Heart left ventricle (tissue), 16 donors: ENCODE measurements at places on chromosomes 7 and 10. TPM values are rescaled to one million over a fixed set of nuclear protein-coding genes. Genes with fewer than 3 reads are reported as not detected.

Gene ZNF32
- total RNA-seq: 42.4 TPM

DNA sequence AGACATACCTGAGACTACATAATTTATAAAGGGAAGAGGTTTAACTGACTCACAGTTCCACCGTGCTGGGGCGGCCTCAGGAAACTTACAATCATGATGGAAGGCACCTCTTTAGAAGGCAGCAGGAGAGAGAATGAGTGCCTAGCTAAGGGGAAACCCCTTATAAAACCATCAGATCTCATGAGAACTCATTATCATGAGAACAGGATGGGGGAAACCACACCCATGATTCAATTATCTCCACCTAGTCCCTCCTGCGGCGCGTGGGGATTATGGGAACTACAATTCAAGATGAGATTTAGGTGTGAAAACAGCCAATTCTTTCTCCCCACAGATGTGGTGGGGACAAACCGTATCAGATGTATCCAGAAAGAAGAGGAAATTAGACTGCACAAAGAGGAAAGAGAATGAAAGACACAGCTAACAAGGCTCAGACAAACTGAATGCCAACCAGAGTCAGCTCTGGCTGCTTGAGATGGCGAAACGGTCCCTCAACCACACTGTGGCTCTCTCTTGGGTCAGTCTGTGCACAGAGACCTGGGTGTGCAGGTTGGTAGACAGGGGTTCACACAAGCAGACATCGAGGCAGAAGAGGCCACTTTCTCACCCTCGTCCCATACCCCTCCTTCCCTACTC, 375.6 kb downstream of the SFMBT2 start:
- no peak for DNase-seq

Gene HMX2
- not detected for total RNA-seq

Gene ZSCAN21
- total RNA-seq: 6.8 TPM

Gene AKR1C4
- not detected for total RNA-seq

Gene POMZP3
- 10.3 TPM for total RNA-seq
